ENCODE measurements at places on chromosomes 4 and X.

- DNase-seq = no peak
Observed at GRCh38 chrX:50910685-50911176, at the start of gene BMP15. Gene BMP15, plus strand, starts transcription at chrX:50910735. Its CDS starts 49 bp downstream, at chrX:50910784.

GRCh38 chr4:44186850-44187246 is 261.8 kb downstream of the KCTD8 start:
- no peak for DNase-seq

GRCh38 chrX:138765051-138765450 is 53.5 kb upstream of the FGF13 start:
- DNase-seq = no peak

- DNase-seq = no peak
Observed at GRCh38 chrX:41518127-41518840, 71.1 kb downstream of the NYX start.

DNA sequence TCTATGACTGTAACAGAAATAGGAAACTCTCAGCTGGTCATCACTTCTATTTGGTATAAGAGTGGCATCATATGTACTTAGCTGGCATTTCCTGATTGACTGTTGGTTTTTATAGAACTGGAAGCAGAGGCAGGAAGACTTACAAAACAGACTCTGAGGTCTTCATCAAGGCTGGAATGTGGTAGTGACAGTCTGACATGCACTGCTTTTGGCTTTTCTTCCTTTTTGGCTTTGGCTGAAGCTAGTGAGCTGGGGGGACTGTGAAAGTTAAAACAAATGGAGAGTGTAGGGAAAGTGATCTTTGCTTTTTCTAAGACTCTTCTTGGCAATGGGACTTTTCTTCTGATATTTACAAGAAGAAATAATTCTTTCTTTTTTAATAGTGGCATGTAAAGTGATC is 121.1 kb upstream of the SLC4A4 start:
- no peak for DNase-seq

GRCh38 chr4:32488690-32489089 is 1768.5 kb downstream of the PCDH7 start:
- DNase-seq = no peak

- no peak for DNase-seq
Observed at GRCh38 chr4:144968606-144969005, 129.4 kb downstream of the ANAPC10 start.

- DNase-seq = no peak
Observed at GRCh38 chrX:14697451-14697850, 168.1 kb downstream of the GLRA2 start.

GRCh38 chrX:134020910-134021309 is 35.5 kb upstream of the GPC3 start:
- no peak for DNase-seq

GRCh38 chrX:46627711-46628419 is 54.3 kb downstream of the CHST7 start:
- DNase-seq = no peak

DNA sequence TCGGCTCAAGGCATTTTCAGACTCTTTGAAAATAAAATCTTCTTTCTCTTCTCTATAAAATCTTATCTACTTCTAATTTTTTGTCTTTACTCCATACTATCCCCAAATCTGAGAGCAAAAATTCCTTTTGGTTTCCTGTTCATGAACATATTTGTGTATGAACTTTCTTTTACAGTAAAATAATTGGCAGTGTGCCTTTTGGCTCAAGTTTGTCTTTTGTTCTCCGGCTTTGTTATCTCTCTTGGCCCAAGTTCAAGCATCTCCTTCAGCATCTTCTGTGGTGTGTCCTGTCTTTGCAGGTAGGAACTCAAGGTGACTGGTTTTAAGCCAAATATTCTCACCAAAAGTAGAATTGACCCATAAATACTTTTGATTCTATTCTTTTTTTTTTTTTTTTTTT is 276.6 kb upstream of the FAT1 start:
- DNase-seq = no peak

- no peak for DNase-seq
Observed at GRCh38 chr4:52904421-52904820, 42.3 kb downstream of the RASL11B start.

GRCh38 chr4:182261651-182262223 is 18.5 kb downstream of the TENM3 start:
- no peak for DNase-seq

DNA sequence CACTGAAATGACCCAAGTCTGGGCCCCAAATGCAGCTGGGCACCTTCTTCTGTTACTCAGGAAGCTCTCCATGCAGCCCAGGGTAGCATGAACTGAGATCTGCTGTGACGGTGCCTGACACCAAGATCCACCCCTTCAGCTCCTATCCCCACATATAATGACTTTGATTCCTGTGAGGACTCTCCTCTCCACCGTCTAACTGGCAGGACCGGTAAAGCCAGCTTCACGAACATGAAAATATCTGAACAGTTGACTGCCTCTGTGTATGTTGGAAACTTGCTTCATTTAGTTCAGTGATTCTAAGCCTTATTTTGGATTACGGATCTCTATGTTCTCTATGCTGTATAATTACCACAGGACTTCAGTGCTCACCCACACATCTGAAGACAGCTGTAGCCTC is 115.5 kb upstream of the TMEM150C start:
- no peak for DNase-seq

GRCh38 chr4:184805462-184806228 is 20.1 kb downstream of the ACSL1 start:
- DNase-seq = peak; percentile 46

DNA sequence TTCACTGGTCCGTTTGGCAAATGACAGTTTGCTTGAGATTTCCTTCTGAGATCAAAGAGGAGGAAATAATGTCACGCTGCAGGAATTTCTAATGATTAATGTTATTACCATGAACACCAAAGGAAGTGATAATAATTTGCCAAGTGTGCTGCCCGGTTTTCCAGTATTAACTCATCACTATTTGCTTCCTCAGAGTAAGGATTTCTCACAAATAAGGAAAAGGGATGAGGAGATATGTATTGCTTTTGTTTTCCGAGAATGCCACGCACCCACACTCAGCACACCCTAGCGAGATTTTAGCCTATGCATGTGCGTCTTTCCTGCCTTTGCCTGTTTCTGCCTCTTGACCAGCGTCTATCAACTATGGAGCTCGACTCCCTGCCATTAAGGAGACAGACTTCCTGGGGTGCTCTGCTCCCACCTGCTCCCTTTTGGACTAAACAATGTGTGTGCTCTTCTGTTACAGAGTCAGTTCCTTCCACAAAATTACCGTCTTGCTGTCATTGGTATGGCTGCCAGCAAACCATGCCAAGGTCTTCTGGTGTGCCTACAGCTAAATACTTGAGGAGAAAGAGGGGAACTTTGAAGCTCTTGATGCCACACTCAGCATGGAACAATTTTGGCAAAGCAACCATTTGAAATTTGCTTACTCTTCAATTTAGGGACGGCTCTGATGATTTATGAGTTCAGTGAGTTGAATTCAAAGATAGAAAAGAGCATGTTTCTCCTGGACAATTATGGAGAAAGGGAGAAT is 393.1 kb upstream of the ZFP42 start:
- DNase-seq = no peak

GRCh38 chr4:142883040-142883832 is 37.1 kb upstream of the INPP4B start:
- DNase-seq = no peak

GRCh38 chrX:151701071-151701470 is 5.8 kb downstream of the PRRG3 start:
- DNase-seq = no peak

DNA sequence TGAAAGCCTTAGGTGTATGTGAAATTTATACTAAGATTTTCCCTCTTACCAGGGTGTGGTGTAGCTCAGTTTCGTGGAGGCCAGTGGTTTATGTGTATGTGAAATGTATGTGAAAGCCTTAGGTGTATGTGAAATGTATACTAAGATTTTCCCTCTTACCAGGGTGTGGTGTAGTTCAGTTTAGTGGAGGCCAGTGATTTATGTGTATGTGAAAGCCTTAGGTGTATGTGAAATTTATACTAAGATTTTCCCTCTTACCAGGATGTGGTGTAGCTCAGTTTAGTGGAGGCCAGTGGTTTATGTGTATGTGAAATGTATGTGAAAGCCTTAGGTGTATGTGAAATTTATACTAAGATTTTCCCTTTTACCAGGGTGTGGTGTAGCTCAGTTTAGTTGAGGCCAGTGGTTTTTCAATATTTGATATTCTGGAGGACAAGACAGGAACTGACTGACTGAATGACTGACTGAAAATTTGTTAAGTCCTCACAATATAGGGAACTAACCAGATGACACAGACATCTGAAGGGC is 143.7 kb downstream of the NEXMIF start:
- DNase-seq = no peak

- no peak for DNase-seq
Observed at GRCh38 chr4:165972747-165973146, 99.7 kb downstream of the TLL1 start.

DNA sequence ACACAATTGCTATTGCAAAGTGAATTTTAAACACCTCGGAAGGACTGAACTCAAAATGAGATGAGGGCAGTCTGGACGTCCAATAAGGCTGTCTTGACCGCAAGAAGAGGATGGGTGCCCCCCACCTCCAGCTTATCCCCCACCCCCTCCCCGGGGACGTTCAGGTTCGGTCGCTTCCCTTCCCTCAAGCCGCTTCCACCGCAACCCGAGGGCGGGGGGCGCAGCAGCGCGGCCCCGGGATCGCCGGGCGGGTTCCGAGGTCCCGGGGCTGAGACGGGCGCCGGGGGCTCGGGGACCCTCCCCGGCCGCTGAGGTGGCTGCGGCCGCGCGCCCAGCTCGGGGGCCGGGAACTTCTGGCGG is 480 bp downstream of the USP46 start:
- no peak for DNase-seq

DNA sequence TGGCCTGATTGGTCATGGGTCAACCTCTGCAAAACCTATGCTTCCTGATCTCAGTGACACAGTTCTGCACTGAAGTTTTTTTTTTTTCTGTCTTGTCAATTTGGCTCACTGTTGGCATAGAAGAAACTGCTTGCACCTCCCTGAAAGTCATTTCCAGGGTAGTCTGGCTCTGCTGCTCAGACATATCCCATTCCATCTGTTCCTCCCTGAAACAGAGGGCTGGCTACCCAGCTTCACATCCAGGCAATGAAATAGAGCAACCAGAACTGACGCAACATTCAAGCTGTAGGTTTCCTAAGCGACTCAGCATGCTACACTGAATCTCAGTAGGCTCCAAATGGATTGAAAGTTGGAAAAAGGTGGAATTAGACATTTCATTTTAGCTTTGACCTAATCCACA is 176.8 kb upstream of the MBNL3 start:
- no peak for DNase-seq

GRCh38 chr4:2322227-2322626 is 60.3 kb upstream of the MXD4 start:
- DNase-seq = no peak

- no peak for DNase-seq
Observed at GRCh38 chr4:171718069-171718468, 95.1 kb upstream of the GALNTL6 start.

DNA sequence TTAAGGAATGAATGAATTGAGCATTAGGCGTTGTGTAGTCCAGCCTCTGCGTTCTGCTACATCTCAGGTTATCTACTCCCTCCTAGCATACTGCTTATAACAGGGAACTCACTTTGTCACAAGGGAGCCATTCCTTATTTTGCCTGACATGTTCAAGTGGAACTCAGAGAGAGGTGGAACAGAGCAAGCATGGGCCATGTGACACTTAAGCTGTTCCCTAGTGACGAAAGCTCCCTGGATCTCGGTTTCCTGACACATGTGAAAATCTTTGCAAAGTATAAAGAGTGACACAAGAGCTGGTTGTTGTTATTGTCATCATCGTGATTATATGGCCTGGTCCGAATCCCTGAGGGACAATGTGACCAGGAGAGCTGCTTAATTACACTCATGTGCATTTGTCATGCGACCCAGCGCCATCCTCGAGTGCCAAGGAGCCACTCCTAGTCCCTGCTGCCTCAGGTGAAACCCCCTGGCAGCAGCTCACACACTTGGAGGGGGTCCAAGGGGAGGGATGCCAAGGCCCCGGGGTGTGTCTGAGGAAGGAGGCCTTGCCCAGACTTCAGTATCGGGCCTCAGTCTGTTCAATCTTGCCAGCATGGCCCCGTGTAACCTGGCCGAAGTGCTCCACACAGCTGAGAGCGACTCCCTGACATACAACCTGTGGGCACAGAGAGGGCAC is 98.5 kb upstream of the MAP3K15 start:
- DNase-seq = no peak

DNA sequence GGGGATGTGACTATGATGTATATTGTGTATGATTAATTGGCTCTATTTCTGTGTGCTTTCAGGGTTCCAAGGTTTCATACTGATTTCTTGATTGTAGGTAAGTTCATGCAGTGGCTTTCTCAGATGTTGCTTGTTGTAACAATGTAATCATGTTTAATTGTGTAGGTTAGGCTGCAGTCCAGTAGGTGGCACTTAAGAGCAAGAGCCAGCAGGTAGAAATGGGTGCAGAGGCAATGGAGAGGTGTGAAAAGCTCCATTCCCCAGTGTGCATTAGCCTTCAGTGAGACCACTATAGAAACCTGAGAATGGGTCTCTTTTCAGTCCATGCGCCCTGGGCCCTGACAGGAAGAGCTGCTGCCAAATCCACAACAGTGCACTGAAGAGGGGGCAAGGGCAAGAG is 28.2 kb downstream of the DCAF12L2 start:
- no peak for DNase-seq

GRCh38 chrX:149699761-149700160 is 12.1 kb upstream of the MAGEA11 start:
- DNase-seq = no peak

DNA sequence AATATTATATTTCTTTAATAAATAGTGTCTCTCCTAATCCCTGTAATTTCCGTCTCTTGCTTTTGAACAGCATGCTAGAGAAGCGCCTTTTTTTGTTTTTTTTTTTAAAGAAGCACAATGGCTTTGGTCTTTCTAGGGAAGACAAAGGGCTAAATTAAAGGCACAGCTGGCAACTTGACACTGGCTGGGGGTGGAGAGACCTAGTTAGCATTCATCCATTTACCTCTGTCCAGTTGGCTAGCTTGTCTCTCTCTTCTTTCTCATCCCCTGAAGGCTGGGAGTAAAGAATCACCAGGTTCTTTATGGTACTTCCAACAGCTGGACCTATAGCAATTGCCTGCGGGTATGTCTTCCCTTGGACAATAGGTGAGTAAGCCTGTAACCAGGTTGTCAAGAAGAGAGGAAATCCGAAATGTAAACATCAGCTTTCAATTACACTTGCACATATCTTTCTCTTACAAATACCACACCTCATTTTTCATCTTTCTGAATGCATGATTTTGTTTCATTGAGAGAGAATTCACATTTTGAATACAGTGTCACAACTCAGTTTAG is 178.4 kb upstream of the GPR101 start:
- DNase-seq = no peak

GRCh38 chr4:140363051-140363450 is 10.4 kb upstream of the SCOC start:
- DNase-seq = no peak

DNA sequence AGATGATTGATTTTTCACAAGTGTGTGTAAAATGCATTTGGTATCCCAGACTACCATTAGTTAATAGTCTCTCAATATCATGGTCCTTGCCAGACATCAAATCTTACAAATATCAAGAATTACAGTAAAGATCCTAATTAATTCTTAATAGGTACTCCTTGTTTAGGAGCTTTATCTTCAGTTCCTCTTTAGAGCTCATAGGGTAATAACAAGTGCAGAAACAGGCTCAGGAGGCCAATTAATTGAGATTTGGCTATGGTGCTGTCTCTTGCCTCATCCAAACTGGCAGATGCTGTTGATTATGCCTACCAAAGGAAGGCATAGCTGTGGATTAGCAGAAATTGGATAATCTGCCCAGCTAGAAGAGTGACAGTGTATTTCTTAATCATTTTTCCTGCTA is 6.9 kb downstream of the MTMR1 start:
- DNase-seq = no peak
